ENCODE measurements at places on chromosomes 2 and 18.

GRCh38 chr2:42921721-42922120 lies 129.3 kb upstream of the HAAO start:
- DNase-seq = no peak

DNA sequence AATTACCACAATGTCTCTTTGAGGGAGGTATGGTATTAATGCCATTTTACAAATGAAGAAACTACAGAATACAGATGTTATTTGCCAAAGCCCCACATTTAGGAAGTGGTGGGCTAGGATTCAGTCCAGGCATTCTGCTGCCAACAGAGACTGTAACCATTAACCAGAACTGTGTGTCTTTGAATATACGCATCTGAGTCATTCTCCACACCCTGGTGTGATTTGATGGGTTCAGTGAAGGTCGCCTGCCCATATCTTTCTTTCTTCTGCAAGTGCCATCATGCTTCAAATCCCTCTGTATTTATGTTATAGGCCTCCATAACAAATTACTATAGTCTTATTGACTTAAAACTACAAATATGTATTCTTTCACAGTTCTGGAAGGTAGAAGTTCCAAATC lies 479.0 kb upstream of the DCC start:
- no peak for DNase-seq

- DNase-seq = no peak
Measured at GRCh38 chr2:5227062-5227699, 465.0 kb upstream of the SOX11 start.

GRCh38 chr18:25299426-25300300 lies 52.3 kb downstream of the ZNF521 start:
- DNase-seq = no peak

DNA sequence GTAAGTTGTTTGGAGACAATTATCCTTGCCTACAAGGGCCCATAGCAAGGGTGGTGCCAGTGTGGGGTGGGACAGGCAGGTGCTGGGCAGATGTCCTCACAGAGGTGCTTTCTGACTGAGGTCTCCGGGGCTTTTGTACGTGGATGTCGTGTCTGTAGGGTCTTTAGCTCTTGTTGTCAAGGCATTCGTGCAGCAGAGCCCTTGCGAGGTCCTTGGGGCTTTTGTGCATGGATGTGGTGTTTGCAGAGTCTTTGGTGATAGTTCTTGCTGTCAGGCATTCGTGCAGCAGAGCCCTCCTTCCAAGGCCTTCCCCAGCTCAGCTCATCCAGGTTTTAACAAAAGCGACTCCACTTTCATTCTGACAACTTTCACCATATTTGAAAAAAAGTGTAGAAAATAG lies 116.0 kb upstream of the TMEM18 start:
- DNase-seq = no peak

DNA sequence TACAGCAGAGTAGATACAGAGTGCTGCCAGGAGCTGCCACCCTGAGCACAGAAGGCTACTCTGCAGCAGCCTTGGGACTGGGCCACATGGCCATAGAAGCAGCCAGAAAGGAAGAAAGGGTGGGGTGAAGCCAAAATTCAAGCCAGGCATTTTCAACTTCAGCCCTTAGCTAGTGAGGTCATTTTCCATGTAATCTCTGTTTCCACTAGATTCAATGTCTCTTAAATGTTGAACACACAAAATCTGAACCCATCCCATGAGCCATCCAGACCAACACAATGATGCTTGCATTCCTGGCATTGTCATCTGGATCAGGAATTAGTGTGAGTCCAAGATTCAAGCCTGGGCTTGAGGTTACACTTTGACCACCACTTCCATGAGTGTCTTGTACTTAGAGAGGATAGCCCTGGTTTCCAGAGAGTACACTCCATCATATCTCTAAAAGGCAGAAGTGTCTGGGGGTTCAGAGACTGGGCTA lies 243.6 kb downstream of the OSR1 start:
- DNase-seq = no peak

DNA sequence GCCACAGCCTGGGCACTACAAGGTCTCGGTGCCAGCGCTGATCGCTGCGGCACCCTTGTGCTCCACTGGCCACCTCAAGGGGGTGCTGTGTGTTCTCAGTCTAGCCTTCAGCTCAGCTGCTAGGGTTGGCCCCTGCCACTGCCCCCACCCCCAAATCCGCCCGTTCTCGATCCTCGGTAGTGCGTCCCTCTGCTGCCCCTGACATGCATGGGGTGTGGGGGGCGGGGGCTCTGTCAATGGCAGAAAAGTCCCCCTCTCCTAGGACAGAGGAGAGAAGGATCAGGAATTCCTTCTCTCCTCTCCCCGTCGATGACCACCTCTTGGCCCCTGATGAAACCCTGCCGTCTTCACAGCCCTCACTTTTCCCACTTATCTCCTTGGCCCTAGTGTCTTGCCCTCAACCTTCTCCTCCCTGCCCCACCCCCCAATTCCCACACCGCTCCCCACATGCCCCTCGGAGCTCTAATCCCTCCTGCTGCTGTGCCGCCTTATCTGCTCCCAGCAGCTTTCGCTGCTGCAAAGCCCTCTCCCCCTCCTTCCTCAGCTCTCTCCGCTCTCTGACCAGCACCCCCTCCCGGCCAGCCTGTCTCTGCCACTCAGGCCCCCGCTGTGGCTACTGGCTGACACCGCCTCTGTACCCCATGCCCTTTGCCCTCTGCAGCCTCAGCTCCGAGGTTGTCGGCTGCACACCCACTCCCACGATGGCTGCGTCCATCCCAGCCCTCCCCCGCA lies 4.3 kb upstream of the ASIC4 start:
- no peak for DNase-seq

DNA sequence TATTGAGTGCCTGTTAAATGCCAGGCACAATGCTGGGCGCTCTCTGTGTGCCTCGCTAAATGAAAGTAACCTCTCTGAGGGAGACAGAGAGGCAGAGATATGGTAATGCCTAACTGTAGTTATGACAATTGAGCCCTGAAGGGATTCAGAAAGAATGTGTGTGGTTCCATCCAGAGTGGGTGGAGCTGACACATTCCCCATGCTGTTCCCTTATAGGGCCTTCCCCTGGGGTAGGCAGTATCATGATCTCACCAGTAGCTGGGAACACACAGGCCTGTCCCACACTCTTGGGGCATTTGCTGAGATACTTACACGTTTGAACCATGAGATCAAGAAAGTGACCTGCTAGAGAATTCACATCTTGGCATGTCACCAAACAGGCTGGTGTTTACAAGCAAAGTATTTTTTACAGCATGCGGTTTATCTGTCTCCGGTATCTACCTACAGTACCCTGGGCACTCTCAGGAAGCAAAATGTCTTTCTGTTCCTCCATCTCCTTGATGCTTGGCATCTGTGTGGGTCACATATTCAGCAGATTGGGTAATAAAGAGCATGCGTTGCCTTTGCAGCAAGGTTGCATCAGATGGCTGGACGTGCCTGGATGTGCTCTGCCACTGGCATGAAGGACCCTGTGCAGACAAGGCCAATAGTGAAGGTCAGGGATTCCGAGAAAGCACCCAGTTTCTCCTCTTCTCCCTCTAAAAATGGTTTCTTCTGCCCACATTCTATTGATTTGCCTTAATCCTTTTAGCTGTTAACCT lies 9.4 kb downstream of the CTIF start:
- DNase-seq = no peak

DNA sequence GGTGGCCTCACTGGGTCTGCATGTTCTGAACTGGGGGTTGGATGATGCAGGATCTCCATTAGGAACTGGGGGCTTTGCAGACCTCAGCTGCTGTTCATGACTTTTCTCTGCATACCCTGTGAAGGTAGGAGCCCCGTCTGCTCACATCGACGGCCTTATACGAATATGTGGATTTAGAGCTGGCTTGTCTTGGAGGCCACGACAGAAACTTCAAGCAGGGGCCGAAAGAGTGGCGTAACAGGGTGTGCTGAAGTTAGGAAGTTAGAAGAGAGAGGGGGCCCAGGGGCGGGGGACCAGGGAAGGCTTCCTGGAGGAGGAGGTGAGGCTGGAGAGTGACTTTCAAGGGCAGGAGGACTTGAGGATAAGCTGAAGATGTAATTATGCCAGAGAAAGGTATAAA lies 144.9 kb downstream of the TSN start:
- no peak for DNase-seq

DNA sequence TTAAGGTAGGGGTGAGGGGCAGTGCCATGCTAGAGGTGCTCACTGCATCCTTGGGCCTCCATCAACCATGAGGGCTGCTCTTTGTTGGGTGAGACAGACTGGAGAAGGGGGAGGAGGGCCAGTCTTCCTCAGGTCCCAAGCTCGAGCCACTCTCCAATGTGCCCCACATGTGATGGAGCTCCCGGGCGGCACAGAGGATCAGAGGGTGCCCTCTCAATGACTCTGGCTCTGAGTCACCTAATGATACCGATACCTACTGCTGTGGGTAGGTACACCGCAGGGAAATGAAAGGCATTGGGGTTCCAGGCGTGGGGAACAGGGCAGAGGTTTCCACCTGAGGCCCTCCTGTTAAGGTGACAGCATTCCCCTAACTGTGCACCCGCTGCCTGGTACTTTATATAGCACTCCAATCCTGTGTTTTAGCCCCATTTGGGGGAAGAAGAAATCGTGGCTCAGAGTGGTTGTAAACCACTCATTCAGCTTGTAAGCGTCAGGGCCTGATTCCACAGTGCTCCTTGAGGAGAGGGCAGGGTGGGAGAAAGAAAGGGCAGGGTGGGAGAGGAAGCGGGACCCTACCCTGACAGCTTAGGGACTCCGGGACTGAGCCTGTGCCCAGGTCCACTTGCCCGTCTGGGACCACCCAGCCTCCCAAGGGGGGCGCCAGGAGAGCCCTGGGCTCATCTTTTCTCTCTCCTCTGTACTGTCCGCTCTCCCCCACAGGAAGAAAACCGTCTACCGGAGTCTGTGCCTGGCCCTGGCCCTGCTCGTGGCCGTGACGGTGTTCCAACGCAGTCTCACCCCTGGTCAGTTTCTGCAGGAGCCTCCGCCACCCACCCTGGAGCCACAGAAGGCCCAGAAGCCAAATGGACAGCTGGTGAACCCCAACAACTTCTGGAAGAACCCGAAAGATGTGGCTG lies 1.8 kb downstream of the B3GNT7 start:
- DNase-seq = no peak

DNA sequence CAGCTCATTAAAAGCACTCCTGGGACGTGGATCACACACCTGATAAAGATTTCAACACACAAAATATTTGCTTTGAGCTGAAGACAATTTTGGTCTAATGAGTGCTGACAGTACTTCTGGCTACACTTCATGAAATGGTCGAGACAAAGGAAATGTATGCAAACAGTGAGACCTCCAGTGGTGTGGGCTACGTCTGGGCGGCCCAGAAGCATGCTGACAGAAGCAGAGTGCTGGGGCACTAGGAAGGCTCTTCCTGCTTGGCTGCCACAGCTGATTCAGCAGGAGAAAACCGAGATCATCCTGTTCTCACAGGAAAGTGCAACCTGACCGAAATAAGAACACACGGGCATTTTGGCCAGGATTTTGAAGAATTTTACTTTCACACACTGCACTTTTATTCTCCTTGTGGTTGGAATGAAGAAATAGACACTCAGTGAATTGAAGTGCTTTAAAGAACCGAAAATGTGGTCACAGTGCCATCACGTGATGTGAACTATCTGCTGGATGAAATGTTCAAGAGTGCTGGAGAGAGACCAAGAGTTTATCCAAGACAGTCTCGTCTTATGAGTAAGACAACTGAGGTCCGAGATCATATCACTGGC lies 149.5 kb downstream of the CCBE1 start:
- no peak for DNase-seq

- DNase-seq = no peak
Measured at GRCh38 chr18:76491776-76492668, 3.0 kb downstream of the ZNF516 start.

DNA sequence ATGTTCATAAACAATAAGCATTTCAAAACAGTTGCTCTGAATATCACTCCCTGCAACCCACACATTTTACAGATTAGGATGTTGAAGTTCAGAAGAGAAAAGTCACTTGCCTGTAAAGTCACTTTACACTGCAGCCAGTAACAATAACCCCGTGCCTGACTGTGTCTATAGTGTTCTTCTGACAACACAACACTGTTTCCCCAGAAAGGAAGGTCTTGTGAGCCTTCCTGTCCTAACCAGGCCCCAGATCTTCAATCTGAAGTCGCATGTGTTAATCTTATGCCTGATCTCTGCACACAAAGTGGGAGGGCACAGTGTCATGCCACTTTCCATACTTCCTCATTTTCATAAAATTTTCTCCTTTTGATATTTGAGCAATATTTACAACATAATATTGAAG lies 120.2 kb downstream of the FEZ2 start:
- no peak for DNase-seq

DNA sequence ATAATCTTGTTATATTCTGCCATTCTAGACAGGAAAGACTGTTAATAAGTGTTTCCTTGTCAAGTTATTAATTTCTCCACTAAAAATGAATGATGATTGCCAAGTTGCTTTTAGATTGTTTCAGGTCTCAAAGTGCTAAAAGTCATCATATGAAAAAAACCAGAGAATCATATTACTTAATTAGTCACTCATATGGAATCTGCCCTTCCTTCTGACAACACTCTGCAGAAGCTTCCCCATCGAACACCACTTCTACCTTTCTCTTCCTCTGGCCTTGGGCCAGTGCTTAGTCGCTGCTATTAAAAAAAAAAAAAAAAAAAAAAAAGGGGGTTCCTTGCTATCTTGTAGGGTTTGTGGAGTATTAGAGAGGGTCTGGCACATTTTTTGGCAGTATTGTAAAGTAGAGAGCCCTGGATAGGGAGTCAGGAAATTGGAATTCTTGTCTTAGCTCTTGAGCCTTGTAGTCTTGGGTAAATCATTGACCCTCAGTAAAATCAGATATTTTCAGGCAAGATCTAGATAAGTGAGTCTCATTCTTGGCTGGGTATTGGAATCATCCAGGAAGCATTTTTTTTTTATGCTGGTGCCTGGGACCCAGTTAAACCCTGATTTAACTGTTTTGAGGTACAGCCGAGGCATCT lies 141.7 kb upstream of the CCDC68 start:
- DNase-seq = no peak

- no peak for DNase-seq
Measured at GRCh38 chr2:155830351-155830750, 502.2 kb downstream of the NR4A2 start.

DNA sequence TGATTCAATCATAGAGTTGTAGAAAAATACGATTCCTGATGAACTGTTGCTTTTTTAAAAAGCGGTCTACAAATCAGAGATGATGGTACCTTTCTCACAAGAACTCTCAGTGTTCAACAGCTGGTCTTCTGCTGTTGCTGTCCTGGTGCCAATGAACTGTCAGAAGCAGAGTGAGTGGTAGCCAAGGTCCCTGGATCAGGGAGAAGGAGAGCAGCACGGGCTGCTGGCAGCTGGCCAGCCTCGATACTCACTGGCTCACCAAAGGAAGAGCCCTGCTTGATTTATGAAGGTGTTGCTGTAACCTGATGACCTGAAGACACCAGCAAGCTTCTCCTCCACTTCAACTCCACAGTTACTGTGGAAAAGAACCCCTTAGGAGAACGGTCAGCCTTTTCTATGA lies 300.8 kb upstream of the SOX11 start:
- DNase-seq = no peak

DNA sequence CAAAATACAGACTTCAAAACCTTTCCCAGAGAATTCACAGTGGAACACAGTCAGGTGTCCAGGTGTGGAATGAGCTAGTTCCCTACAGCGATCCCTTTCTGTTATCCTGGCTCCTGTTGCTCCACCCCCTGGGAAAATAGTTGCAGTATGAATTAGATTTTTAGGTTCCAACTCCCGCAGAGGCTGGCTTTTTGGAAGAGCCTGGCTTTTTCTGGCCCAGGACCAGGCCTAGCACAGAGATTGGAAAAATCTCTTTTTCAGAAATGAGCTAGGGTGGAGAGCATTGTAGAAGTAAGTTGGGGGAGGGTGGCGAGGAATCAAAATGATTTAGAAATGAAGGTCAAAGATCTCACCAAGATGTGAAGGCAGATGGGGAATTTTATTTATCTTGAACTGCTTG lies 27.1 kb downstream of the COL5A2 start:
- no peak for DNase-seq

Measured in stimulated activated CD8-positive, alpha-beta memory T cell treated with anti-CD3 and anti-CD28 coated beads, Interleukin-4, amount 100 ng/mL, for 4 hours (primary cell).